Activated effector memory CD4-positive, alpha-beta T cell treated with Interleukin-2 at 50 U/mL for 16 hours (primary cell): ENCODE measurements at places on chromosomes 12 and 14.
A peak's percentile ranks its signal among the peaks of the same experiment; 100 is the strongest.

DNA sequence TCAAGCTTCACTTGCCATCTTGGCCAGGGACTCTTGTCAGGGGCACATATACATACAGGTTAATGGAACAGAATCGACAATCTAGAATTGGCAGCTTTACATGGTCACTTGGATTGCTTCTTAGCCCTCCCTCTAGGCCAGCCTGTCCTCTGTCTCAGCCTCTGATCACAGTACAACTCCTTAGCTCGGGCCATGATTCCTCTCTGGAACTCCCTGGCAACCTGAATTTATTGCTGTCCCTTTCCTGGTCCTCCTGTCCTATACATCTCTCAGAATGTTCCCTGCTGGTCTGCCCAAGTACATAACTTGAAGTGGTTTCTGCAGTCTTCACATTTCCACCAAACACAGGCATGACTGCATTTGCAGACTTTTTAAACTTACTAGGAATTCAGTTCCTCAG, 79.9 kb upstream of the CCDC175 start:
- DNase-seq, result no peak

- no peak for DNase-seq
Observed at GRCh38 chr14:100348784-100349685, 25.9 kb downstream of the SLC25A47 start.

DNA sequence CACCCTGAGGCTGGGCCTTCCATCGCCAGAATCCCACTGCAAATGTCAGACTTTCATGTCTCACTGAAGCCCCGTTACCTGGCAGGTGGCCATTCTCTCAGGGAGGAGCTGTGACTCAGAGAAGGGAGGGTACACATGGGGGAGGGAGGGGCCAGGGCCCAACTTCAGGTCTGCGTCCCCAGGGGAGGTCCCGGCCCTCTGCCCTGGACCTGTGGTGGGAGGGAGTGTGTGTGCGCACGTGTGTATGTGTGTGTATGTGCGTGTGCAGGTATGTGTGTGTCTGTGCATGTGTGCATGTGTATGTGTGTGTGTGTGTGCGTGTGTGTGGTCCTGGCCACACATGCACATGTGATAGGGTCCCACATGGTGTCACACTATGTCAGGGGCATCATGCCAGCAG, 50.9 kb downstream of the MVK start:
- DNase-seq, result no peak

GRCh38 chr12:121776190-121777098, 17.0 kb downstream of the RHOF start:
- DNase-seq, result peak; percentile 76

DNA sequence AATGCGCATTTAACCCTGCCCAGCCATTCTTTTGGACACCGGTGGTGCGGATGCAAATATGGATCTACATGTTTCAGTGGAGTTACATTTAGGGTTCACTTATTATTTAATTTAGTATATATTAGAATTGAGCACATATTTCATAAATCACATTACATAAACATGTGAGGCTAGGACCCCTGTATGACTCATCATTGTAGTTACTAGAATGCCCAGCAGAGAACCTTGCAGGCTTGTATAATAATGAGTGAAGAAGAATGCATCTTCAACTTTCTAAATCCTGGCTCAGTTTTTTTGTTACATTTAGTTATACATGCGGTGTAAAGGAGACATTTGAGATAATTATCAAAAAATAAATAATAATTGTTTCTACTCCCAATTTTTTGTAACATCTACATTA, 369.0 kb downstream of the ATP23 start:
- no peak for DNase-seq

DNA sequence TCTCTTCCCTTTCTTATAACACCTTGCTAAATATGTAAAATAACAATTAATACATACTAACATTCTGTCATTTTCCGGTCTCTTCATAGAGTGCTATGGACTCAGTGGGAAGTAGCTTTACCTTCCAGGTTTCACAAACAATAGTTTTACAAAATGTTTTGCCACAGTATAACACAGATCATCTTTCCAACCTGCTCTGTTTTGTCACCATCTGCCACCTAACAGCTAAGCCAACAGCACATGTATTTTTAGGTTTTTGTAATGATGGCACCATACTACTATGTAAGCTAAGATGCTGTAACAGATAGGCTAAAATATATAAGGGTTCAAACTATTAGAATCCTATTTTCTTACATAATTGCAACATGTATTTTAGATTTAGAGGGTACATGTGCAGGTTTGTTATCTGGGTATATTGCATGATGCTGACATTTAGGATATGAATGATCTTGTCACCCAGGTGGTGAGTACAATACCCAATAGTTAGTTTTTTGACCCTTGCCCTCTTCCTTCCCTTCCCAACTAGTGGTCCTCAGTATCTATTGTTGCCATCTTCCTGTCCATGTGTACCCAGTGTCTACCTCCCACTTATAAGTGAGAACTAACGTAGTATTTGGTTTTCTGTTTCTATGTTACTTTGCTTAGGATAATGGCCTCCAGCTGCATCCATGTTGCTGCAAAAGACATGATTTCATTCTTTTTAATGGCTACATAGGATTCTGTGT, 8.7 kb downstream of the RHOJ start:
- no peak for DNase-seq

- DNase-seq, result no peak
Observed at GRCh38 chr12:45637706-45638105, 91.8 kb upstream of the ARID2 start.

GRCh38 chr14:33357225-33358010, 418.7 kb downstream of the NPAS3 start:
- no peak for DNase-seq

DNA sequence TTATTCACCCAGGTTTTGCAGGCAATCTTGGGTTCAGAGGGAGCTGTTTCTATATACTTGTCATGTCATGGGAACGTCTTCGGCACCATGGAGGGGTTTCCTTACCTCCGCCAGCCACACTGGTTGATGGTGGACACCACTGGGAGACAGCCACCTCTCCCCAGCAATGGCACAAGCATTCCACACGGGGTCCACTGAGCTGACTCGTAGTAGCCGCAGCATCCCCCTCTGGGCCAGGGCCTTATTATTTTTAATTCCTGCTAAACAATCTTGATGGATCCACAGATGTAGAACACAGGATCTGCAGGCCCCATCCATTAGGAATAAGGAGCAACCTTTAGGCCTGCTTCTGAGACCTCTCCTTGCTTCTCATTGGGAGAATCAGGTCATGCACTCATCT, 132.9 kb downstream of the DICER1 start:
- DNase-seq, result no peak

GRCh38 chr14:61388173-61388975, 67.0 kb downstream of the PRKCH start:
- no peak for DNase-seq

DNA sequence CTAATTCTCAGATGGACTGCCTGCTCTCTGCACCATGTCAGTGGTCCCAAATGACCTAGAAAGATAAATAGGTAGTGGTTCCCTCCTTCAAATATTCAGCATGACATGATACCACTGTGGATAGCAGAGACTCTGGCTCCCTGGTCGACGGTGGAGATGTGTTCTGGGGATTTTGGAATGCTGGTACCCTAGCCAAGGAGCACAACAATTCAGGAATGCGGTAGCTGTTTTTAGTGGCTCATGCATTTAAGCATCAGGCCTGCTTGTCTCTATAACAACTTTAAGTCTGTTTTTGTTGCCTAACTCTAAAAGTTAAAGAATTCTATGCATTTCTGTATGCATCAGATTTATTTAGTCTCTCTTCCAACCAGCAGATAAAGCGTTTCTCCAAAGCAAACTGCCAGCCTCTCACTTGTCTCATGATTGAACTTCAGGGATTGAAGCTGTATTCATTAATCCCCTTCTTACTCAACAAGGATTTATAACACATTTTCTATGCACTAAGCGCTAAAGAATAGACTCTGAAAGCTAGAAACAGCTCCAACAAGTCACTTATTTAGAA, 164.9 kb upstream of the BMP4 start:
- no peak for DNase-seq

GRCh38 chr14:55327179-55327578, 56.0 kb downstream of the FBXO34 start:
- no peak for DNase-seq

DNA sequence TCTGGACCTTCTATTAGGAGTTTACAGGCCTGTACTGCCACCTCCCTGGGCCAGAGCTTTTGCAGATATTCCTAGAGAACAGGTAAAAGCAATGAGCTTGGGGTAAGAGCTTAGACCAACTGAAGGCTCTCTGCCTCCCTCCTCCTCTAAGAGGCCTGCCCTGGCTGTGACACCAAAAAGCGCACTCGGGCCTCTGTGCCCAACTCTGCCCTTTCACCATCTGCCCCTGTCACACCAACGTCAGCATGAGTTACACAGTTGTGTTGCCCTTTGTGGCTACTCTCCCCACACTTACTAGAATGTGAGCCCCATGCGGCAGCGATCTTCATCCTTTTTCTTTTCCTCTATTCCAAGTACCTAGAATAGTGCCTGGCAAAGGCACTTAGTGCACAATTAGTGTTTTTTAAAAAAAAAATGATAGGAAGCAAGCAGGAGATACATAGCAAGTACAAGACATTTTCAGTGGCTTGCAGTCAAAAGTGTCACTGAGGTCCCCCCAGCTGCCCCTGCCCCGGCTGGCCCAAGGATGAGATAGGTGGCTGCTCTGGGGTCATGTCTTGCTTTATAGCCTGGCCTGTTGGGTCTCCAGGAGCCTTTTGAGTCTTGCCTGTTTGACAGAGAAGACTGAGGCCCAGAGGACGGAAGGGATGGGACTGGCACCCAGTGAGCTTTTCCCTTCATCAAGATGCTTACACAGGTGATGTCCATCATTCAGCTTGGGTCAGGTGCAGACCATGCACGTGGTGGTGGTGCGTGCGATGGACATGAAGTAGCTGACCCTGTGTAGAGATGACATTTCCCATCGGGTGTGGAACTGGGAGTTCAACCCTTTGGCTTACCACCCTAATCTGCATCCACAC, 12.5 kb downstream of the CKB start:
- DNase-seq, result no peak

- DNase-seq, result no peak
Observed at GRCh38 chr14:31934767-31935266, 142.3 kb upstream of the ARHGAP5 start.

DNA sequence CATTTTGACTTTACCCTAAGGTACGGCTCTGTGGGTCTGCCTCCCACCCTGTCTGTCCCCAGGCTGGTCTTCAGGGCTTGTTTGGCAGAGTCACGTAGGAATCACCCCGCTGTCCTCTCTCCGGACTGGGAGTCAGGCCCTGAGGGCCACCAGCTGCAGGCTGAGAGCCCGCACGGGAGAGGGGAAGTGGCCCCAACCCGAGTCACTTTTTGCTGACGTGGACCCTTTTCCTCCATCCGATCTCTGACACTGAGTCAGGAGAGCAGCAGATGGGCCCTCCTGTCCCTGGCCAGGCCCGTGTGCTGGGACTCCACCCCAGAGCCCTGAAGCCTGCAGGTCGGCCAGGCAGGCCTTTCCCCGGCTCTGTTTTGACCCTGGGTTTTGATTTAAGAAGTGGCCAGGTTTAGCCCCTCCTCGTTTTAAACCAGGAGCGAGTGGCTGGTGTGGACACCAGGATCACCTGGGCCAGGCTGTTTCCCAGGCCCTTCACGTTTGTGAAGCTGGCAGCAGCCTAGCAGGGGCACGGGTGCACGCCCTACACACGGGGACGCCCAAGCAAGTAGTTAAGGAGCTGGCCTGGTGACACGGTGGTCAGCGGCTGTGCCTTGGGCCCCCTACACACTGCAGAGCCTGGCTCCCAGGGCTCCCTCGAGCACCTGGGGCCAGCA, 12.5 kb upstream of the TEX22 start:
- no peak for DNase-seq

GRCh38 chr14:36215217-36215598, 38.7 kb upstream of the PTCSC3 start:
- DNase-seq, result no peak

- DNase-seq, result no peak
Observed at GRCh38 chr14:82414853-82415539, 881.3 kb upstream of the SEL1L start.

DNA sequence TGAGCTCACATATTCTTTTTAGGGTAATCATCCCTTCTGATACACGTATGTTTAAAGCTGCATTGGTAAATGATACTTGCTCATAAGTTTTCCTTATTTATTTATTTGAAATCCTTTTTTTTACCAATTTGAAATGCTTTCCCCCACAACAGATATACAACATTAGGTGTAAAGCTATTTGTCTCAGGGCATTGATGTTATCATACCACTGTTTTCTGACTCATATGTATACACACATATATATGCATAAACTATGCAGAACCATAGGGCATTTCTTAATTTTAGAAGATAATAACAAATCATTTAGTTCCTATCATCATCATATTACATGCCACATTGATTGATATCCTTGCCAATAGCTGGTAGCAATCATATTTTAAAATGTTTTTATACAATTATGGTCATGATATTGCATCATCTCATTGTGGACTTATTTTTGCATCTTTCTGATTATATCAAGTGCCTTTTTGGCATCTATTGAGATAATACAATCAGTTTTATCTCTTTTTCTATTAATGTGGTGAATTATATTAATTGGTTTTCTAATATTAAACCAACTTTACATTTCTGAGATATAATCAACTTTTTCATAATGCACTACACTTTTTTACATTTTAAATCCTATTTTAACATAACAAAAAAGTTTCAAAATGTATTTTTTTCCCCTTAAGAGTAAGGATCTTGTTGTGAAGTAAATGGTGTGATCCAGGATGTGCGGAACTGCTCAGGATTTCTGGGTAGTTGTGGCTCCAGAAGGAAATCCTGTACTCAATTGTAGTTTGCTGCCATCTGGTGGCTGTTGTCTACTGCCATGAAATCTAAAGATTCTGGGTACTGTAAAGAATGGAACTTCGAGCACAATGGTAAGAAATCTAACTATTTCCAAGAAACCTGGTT, 16.7 kb downstream of the OR9K2 start:
- DNase-seq, result no peak

GRCh38 chr12:46198913-46199312, 69.9 kb downstream of the SLC38A1 start:
- DNase-seq, result no peak

DNA sequence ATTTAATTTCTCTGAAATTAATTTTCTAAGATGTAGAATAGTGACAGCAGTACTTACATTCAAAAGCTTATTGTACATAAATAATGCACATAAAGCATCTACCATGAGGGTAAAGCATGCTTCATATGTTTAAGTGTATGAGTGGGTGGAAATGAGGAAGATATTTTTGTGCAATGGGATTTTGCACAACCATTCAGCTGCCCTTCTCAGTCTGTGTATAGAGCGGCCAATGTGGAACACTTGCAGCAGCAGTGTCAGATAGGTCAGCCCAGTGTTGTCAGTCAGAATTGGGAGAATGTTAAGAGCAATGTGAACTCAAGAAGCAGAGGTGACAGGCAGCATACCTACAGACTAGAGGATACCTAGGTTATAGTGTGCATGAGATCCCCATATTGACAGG, 72.5 kb upstream of the ATP2B1 start:
- DNase-seq, result no peak

GRCh38 chr12:111123390-111123789, 203.0 kb upstream of the MYL2 start:
- no peak for DNase-seq

- DNase-seq, result no peak
Observed at GRCh38 chr14:61421212-61421923, 100.0 kb downstream of the PRKCH start.
